ENCODE measurements at places on chromosomes 2 and 18.

DNA sequence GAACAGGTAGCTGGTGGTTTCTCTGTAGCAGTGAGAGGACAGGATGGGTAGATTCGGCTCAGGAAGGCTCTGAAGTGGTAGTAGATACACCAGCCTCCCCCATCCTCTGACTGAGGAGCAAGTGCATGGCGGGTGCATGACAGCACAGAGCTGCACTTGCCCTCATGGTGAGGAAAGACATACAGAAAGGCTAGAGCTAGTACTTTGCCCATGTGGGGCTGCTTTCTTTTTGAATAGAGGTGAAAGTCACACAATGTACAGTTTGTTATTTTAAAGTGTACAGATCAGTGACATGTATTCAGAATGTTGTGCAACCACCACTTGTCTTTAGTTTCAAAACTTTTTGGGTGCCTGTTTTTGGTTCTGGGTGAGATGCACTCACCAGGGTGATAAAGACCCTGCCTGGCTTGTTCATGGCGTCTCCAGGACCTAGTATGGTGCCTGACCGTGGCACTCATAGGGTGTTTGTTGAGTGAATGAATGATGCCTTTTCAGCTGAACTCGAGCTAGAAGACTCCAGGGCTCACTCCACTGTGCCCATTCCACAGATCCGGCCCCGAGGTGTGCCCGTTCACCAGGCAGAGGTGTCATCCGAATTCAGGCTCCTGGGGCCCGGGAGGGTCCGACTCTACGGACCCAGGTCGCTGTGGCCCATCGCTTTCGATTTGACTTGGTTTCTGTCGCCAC is 421 bp upstream of the VAMP5 start:
- DNase-seq = peak; percentile 14

DNA sequence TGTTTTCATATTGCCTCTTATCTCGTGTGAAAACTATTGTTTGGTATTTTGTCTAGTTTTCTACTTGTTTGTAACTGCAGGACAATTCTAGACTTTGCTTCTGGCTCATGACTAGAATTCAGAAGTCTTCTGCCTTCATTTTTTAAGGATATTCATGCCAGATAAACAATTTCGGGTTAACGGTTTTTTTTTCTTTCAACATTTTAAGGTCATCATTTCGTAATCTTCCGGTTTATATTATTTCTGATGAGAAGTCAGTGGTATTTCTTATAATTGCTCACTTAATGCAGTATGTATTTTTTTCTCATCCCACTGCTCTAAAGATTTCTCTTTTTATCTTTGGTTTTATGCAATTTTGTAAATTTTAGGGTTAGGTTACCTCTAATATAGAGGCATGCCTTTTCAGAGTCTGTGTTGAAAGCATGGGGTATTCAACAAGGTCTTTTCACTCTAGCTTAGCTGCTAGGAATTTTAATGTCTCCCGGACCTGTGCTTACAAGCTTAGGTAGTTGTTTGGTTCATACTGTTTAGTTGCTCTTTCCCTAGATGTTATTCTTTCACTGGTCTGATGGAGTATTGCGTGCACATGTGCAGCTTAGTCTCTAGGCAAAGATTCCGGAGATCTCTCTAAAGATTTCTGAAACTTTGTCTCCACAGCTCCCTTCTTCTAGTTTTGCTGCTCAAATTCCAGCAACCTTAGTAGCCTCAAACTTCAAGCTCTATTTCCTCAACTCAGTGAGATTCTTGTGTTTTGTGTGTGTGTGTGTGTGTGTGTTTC is 198.1 kb downstream of the MCFD2 start:
- peak; percentile 51 for DNase-seq

DNA sequence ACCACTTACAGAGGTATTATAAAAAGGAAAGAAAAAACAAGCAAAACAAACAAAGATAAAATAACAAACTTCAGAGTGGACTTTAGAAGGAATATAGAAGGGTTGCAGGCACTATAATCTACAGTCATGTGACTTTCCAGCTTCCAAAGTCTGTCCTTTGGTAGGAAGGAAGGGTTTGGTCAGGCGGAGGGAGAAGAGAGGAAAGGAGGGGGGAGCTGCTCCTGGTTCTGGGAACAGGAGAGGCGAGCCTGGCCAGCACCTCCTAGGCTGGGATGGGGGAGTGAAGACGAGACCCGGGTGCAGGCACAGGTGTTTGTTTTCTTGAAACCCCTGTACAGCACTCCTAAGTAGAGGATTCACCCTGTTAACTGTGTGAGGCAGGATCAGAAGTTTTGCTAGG is 53.8 kb upstream of the GATA6 start:
- DNase-seq = no peak

GRCh38 chr18:10160251-10160650 is 246.4 kb downstream of the VAPA start:
- no peak for DNase-seq

DNA sequence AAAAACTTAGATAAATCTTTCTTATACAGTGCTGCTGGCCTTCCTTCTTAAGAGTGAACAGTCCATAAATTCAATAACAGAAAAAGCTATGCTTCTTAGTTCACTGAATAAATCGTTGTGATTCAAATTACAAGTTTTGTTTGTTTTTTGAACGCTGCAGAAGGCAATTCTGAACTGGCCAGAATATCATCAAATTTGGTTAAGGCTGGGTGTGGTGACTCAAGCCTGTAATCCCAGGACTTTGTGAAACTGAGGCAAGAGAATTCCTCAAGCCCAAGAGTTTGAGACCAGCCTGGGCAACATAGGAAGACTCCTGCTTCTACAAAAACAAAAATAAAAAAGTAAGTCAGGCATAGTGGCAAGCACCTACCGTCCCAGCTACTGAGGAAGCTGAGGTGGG is 111.2 kb upstream of the SLC39A10 start:
- DNase-seq = no peak

Data from fibroblast of lung (primary cell).